Stimulated activated naive CD4-positive, alpha-beta T cell (primary cell): ENCODE measurements at places on chromosomes 12 and 14.

- DNase-seq: no peak
These were observed 350.7 kb downstream of the TMEM132D start for GRCh38 chr12:129552996-129553750.

DNA sequence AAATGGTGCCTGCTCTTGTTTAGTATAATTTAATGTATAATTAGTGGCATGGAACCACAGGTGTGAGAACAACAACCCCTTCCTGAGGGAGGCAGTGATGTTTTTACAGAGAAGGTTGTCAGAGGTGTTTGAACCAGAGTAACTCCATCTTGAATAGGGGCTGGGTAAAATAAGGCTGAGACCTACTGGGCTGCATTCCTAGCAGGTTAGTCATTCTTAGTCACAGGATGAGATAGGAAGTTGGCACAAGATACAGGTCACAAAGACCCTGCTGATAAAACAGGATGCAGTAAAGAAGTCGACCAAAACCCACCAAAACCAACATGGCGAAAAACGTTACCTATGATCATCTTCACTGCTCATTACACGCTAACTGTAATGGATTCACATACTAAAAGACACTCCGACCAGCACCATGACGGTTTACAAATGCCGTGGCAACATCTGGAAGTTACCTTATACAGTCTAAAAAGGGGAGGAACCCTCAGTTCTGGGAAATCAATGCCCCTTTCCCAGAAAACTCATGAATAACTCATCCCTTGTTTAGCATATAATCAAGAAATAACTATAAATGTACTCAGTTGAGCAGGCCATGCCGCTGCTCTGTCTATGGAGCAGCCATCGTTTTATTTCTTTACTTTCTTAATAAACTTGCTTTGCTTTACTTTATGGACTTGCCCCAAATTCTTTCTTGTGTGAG is 47.8 kb upstream of the LTA4H start:
- no peak for DNase-seq

DNA sequence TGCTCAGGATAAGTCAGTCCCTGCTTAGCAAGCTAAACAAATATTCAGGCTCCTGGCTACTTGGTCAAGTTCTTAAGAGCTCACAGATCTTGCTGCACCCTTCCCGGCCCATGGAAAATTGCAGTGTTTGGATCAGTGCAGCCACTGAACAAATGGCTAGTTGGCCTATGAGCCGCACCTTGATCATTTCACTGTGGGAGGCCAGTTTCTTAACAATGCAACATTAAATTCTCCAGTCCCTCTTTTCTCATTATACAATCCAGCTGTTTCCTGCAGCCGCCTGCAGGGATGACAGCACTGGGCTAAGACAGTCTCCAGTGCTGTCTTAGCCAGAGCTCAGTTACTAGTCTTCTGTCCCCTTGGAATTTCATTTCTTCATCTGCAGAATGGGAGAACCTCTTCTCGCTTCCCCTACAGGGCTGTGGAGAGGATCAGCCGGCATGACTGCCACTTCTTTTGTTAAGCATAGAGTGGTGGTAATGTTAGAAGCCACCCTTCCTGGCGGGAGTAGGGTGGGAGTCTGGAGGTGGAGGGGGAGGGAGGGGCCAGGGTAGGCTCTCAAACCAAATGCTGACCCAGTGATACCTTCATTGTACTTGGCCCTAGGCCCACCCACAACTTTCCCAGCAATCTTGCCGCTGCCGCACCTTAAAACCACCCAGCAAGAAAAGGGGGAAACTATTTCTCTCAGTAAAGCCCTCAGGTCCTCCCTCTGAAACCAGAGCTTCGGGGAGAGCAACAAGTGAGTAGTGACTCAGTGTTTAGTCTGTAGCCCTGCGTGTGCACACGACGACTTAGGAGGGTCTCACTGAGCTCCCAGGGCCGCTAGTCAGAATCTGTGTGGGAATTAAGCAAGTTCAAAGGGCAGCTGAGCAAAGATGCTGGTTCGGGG is 145.7 kb downstream of the NUAK1 start:
- DNase-seq: no peak

GRCh38 chr14:21023174-21023573 is 1.7 kb downstream of the NDRG2 start:
- DNase-seq: no peak

DNA sequence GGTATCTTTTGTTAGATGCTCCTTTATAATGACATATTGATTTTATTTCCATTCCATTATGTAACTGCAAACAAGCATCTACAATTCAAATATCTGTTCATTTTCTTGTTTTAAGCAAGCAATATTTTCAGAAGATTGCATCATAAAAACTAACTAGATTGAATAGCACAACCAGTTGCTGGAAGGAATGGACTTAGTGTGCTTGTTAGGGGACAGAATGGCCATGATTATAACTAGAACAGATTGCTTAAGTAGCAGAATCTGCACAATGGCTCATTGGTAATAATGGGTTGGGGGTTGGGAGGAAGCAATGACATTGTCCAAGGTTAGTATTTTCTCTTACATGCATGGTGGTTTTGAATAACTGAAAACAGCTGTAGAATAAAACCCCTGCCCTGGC is 939.5 kb downstream of the SLC16A7 start:
- DNase-seq: no peak
